ENCODE measurements at places on chromosomes 11 and 22.

DNA sequence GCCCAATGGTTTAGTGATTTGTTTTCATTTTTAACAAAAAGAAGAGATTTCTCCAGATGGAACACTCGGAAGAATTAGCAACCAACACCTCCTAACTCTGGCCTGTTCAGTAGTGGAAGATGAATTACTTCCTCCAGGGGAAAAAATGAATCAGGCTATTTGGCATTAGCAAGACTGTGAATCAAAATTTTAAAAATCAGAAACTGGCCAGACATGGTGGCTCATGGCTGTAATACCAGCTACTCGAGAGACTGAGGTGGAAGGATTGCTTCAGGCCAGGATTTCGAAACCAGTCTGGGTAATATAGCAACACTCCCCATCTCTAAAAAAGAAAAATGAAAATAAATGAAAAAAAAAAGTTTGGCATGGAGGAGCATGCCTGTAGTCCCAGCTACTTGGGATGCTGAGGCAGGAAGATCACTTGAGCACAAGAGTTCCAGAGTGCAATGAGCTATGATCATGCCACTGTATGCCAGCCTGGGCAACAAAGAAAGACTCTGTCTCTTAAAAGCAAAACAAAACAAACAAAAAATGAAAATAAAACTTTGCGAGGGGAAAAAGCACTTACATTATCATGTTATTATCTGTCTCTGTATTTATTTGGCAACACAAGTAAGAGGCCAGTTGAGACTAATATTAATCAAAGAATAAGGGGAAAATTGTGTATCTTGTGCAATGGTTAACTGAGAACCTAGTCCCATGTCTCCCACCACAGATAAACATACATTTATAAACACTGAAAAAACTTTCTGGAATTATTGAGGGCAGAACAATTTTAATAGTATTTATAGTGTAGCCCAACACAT is 796.3 kb upstream of the ANO3 start:
- no peak for DNase-seq

DNA sequence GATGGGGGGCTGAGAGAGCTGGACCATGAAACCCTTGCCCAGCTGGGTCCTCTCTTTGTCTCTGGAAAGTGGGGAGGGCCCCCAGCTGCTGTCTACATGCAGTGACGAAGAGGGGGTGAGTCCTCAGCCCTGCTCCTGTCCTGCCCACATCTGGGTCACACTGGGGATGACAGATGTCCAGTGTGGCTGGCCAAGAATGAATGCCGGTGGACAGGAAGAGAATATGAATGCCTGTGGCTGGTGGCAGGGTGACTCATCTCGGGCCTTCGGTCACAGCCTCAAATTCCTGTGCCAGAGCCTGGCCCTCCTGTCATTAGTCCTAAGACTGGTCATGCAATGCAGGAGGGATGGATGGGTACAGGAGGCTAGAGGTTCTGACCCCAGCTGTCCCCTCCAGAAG is 2.2 kb upstream of the PNPLA3 start:
- DNase-seq = no peak

DNA sequence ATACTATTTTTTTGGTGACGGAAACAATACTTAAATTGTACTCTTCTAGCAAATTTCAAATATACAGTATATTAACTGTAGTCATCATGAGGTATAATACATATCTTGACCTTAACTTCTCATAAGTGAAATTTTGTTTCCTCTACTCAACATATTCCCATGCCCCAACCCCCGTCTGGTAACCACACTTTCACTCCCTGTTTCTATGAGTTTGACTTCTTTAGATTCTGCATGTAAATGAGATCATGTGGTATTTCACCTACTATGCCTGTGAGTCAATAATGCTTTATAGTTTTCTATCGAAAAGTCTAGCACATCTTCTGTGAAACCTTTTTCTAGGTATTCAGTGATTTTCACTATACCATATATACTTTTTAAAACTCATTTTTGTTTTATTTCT is 663.2 kb downstream of the CNTN5 start:
- no peak for DNase-seq

GRCh38 chr11:36605221-36606216 is 7.5 kb upstream of the RAG2 start:
- no peak for DNase-seq

- DNase-seq = no peak
Measured at GRCh38 chr11:83456075-83456474, 169.9 kb upstream of the CCDC90B start.

DNA sequence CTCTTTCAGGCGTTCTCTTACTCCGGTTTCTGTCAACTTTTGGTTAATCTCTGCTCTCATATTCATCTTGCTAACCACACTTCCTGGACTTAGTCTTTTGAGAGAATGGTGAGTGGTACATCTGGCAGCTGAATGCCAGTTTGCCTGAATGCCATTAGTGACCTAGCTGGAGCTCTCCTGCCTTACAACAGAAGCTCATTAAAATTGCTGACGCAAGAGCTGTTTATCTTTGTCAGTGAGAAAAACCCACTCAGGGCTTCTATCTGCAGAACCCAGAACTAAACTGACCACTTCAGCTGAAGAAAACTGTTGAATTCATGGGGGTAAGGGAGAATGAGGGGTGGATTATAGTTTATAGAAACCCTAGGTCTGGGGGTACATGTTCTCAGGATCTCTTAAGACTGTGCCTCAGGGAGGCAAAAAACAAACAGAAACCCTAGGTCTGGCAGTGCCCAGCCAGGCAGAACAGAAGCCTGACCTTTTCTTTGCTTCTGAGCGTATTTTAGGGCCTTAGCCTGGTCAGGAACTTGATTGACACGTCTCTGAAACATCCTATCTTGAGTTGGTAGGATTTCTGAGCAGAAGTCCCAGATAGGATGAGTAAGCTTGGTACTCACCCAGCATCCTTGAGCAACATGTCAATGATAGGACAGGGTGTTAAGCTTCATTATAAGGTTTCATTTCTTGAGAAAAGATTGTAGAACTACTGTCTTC is 52.8 kb upstream of the YWHAH start:
- no peak for DNase-seq

DNA sequence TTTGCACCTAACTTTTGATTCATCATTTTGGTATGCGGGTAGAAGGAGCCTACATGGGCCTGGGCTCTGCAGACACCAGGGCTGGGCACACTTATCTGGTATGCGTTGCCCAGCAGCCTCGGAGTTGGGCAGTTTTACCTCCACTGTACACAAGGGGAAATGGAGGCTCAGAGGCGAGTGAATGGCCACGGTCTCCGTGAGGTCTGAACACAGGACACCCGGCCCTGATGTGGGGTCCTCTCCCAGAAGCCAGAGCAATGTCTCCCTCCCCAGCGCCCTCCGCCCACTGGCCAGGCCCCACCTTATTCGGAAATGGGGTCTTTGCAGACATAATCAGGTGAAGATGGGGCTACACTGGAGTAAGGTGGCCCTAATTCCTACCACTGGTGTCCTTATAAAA is 43.7 kb downstream of the OSBPL5 start:
- no peak for DNase-seq

GRCh38 chr11:20032577-20033260 is 127.6 kb downstream of the DBX1 start:
- DNase-seq = no peak

Data from NCI-H1105 (cell line).